ENCODE measurements at places on chromosomes 1 and 21.

DNA sequence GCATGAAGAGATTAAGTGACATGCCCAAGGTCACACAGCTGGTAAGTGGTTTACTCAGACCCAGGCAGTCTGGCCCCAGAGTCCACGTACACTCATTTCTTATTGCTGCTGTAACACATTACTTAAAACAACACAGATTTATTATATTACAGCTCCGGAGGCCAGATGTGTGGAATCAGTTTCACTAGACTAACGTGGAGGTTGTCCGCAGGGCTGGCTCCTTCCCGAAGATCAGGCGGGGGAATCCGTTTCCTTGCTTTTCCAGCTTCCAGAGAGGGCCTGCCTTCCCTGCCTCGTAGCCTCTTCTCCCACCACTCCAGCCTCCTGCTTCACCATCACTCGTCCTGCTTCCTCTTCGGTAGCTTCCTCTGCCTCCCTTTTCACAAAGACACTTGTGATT is 81.2 kb downstream of the KCNN3 start:
- no peak for DNase-seq

GRCh38 chr1:66542314-66542713 is 8.4 kb downstream of the SGIP1 start:
- no peak for DNase-seq

GRCh38 chr1:101370488-101370887 is 133.7 kb downstream of the S1PR1 start:
- DNase-seq: no peak

- no peak for DNase-seq
Observed at GRCh38 chr1:79822053-79822452, 815.5 kb upstream of the ADGRL4 start.

Data from cerebellar nuclear complex (tissue), 1 donor.